Right hindlimb (tissue), 1 donor: ENCODE measurements at places on chromosomes 4 and X.

DNA sequence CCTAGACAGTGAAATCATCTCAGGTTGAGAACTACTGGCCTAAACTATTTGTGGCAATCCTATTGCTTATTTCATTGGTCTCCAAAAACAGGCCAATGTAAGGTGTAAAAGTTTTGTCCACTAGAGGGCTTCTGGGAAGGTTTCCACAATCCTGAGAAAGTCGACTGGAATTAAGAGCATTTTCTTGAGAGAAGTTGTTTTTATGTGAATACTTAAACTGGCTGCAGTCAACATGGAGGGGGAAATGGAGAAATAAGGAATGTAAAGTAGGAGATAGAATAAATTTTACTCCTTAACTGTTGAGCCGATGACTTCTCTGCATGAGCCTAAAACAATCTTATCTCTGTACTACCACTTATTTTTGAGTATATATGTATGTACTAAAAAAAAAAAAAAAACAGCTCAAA, 11.0 kb upstream of the EIF4E start:
- DNase-seq, result no peak

DNA sequence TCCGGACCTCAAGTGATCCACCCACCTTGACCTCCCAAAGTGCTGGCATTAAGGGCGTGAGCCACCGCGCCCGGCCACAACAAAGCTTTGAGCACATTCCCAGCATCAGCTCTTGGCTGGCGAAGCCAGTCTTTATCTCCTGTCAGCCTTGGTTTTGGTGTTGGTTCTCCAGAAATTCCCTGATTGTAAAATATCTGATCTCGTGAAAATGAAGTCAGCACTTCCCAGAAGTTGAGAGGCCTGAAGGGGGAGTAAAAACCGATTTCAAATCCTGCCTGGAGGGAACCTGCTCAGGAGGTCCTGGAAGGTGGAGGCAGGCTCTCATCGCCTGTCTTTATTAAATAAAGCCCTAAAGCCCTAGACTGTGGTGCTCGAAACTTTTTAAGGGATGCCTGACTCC, 33.6 kb downstream of the PTTG2 start:
- DNase-seq, result no peak

DNA sequence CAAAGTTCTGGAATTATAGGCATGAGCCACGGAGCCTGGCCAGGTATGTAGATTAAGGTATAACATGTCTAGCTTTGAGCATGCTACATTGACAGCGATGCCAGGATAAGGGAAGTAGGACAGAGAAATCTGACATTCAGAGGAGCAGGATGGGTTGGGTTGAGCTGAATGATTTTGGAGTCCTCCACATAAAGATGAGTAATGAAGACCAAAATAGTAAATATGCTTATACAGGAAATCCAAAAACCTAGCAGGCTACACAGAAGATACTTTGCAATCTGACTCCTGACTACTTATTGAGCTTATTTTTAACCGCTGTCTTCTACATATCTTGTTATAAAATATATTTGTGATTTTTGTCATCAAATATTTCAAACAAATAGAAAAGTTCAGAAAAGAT, 69.7 kb downstream of the PDGFC start:
- DNase-seq, result no peak

- no peak for DNase-seq
Measured at GRCh38 chr4:53123171-53123570, 242.7 kb downstream of the SCFD2 start.

DNA sequence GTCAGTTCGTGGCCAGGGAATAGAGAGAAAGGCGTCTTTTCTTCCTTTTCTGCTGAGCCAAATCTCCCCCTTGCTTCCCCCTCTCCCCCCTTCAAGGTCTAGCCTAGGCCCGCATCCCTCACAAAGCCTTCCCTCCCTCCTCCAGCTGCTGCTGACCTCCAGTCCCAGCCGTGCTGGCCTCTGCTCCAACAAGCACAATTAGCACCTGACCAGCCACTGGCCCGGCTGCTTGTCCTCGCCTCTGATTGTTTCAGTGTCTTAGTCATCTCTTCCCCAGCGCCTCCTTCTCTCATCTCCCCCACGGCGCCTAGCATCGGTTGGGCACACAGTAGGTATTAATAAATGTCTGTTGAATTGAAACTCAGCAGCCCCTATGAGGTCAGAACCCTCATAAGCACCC, 4.2 kb downstream of the ELF4 start:
- DNase-seq, result no peak

- no peak for DNase-seq
Measured at GRCh38 chr4:122012735-122013134, 60.9 kb upstream of the TRPC3 start.

- no peak for DNase-seq
Measured at GRCh38 chr4:37157476-37158167, 86.9 kb upstream of the NWD2 start.

GRCh38 chrX:78708816-78709215, 38.7 kb upstream of the LPAR4 start:
- DNase-seq, result peak; percentile 65

DNA sequence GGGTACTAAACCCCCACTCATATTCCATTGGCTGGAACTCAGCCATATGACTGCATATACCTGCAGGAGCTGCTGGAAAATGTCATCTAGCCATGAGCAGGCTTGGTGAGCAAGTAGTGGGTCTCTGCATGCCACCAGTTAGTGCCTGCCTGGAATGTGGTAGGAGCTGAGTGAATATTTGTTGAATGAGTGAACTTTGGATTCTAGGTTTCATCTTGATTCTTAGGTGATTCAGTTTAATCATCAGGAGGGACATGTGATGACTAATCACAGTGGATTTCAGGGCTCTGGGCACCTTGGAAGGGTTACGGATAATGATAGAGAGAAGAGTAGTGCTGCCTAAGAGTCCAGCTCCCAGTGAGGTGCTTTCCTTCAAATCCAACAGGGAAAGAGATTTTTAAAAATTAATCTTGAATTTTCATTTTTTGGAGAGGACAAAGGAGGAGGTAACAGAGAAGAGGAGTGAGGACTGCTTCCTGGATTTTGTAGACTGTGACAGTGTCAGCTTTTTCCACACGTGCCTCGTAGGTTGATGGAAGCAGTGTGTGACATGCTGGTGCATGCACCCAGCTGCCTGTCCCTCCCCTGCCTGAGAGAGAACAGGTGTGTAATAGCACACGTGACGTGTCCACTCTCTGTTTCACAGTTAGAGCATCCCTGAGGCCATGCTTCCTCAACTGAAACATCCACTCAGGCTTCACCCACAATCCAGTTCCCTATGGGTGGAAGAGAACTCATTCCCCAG, 30.4 kb downstream of the NHS start:
- no peak for DNase-seq

DNA sequence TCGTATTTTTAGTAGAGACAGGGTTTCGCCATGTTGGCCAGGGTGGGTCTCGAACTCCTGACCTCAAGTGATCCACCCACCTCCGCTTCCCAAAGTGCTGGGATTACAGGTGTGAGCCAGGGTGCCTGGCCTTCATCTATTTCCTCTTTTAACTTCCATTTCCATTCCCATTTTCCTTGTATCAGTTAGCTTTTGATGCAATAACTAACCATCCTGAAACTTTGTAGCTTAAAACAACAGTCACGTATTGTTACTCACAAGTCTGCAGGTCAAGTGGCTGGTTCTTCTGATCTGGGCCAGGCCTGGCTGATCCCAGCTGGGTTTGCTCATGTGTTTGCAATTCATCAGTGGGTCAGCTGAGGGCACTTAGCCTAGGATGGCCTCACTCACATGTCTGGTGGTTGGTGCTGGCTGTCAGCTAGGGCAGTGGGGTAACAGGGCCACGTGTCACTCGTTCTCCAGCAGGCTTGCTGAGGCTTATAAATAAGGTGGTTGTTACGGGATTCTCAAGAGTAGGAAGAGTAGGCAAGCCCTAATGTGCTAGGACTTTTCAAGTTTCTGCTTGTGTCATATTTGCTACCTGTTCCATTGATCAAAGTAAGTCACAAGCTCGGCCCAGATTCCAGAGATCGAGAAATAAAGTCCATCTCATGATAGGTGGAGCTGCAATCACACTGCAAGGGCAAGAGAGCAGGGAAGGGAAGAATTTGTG, 88.2 kb downstream of the SOWAHB start:
- DNase-seq, result no peak

GRCh38 chr4:135177321-135177720, 975.7 kb upstream of the PABPC4L start:
- no peak for DNase-seq

DNA sequence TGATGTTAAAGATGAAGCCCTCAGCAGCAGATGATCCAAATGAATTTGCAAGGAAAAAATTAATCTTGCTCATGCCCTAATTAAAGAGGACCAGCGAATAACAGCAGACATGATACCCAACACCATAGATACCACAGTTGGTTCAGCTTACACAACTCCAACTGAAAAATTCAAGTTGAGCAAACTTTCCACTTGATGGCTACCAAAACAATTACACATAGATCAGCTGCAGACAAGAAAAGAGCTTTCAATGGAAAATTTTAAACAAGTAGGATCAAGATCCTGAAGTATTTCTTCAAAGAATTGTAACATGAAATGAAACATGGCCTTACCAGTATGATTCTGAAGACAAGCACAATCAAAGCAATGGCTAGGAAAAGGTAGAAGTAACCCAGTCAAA, 90.0 kb downstream of the KLHL13 start:
- DNase-seq, result no peak

DNA sequence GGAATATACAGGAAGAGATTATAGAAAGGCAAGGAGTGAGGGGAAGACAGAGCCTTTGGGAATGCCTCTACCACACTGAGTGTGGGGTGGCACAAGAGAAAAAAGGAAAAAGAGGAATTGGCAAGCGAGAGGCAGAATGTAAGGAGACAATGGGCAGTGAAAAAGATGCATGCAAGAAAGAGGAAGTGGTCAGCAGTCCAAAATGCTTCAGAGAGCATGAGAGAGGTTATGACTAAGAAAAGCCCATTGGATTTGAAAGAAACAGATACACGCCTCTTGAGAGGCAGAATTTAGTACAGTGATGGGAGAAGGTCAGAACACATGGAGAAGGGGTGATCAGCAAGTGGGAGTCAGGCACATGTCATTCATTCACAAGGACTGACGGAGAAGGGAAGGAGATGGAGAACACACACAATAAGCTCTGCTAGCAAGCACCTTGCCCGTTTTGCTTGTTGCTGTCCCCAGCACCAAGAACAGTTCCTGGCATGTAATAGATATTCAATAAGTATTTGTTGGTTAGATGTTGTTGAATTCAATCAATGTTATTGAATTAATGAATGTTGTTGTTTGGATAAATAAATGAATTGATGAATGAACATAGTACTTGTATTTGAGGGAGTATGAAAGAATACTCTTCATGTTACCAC, 6.3 kb downstream of the DCHS2 start:
- no peak for DNase-seq

DNA sequence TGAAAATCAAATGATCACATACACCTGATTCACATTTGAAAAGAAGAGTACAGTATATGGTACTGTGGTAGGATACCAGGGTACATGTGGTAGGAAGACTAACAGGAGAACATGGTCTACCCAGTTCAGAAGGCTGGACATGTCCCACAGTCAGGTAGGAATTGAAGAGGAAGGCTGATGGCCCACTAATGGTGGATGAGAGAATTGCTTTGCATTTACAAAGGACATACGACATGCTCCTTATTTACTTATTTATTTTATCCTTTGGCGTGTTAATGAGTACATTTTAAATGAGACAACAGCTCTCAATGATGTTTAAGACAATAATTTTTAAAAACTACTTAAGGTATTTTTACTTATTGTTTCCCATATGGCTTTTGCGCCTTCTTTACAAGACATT, 106.7 kb upstream of the BMP2K start:
- no peak for DNase-seq

GRCh38 chr4:40722576-40723161, 27.1 kb upstream of the NSUN7 start:
- DNase-seq, result no peak

DNA sequence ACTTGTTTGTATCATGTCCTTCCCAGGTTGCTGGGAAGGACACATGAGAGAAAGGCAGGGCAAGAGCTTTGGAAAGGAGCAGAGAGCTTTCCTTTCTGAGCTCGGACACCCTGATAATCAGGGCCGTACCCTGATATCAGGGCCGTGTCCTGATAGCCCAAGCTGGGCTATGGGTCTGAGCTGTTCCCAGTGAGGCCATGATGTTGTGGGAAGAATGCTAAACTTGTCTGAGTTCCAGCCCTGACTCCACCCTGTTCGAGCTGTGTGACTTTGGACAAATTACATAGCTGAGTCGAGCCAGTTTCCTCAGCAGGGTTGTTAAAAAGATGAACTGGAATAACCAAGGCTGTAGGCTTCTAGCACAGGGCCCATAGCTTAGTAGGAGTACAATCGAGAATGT, 3.3 kb upstream of the CXCR3 start:
- DNase-seq, result peak; percentile 32

DNA sequence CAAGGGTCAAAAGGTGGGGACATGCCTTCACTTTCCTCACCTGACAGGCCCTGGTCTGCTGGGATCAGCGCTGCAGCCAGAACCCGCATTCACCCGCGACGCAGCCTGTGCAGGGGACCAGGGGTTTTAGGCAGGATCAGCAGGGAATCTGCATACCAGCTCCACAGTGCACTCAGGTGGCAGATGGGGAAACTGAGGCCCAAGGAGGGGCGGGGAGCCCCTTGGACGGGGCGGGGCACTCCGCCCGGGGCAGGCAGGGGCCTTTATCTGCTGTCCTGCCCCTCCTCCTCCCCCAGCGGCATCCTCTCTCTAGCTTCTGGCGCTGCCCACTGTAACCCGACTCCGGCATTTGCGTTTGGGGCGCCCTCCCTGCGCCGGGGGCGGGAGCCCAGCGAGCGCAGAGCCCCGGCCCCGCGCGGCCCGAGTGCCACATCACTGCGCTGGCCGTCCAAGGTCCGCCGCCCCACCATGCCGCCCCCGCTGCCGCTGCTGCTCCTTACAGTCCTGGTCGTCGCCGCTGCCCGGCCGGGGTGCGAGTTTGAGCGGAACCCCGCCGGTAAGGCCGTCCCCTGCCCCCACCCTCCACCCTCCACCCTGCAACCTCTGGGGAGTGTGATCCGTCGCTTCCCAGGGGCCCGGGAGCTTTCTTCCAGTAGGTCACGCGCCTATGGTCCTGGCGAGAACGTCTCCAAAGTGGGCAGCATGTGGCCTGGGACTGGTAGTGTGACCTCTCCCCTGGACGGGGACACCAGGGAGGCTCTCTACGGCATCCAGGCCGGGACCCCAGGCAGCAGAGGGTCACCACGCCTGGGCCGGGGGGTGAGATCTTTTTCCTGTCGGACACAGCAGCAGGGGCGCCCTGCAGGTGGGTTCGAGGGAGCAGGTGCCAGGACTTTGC, at the start of gene CPZ:
Gene CPZ (plus strand): TSS at position 400 of the 898 bp plus-strand sequence. CDS start 69 bp downstream, at position 469.
- peak; percentile 65 for DNase-seq

- no peak for DNase-seq
Measured at GRCh38 chr4:88975958-88976774, 80.8 kb downstream of the FAM13A start.

DNA sequence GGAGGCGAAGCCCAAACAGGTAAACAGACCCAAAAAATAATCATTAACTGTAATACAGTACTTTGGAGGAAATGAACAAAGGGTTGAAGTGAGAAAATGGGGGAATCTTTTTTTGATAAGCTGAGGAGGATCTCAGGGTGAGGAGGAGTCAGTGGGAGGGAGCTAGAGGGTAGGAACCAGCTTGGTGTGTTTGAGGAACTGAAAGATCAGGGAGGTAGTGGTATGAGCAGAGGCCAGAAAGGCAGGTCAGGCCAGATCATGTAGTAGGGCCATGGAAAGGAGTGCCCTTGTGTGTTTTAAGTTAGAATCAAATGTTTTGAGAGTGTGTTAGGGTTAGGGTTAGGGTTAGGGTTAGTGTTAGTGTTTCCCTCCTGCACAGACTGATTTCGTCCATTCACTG, 48.8 kb downstream of the PPP2R2C start:
- no peak for DNase-seq
